ENCODE measurements at places on chromosomes 12 and 14.
A peak's percentile ranks its signal among the peaks of the same experiment; 100 is the strongest.

GRCh38 chr12:92987362-92987761, 58.3 kb upstream of the EEA1 start:
- DNase-seq: no peak

DNA sequence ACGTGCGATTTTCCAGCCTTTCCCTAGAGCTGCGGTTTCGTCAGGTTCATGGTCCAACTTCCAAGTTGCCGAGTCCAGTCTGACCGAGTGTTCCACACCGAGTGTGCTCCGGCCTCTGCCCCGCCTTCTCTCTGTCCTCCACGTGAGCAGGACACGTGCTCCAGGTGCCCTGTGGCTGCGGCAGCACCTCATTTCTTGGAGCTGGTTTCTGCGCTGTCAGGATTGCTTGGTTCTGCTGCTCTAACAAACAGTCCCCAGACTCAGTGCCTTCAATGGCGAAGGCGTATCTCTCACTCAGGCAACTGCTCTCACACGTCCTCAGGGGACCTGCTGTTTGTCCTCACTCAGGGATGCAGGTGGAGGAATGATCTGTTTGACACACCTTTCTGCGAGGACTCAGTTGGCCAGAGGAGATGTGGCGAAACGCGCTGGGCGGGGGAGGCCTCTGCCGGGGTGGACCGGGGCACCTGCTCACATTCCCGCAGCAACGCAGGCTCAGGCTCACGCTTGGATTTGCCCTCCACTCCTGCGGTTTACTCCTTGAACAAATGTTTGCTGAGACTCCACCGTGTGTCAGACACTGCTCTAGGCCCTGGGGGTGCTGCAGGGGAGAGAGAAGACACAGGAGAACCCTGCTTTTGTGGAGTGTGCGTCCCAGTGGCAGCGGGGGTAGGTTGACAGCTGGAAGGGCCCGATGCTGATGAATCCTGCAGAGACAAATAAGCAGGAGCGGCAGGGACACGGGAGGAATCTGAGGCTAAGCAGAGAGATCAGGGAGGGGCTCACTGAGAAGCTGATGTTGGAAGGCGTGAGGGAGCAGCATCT, 63.4 kb upstream of the FBRSL1 start:
- no peak for DNase-seq

GRCh38 chr14:59262717-59263454, 74.4 kb downstream of the DAAM1 start:
- DNase-seq: no peak

- no peak for DNase-seq
Measured at GRCh38 chr14:94450722-94451090, 1.9 kb downstream of the SERPINA11 start.

DNA sequence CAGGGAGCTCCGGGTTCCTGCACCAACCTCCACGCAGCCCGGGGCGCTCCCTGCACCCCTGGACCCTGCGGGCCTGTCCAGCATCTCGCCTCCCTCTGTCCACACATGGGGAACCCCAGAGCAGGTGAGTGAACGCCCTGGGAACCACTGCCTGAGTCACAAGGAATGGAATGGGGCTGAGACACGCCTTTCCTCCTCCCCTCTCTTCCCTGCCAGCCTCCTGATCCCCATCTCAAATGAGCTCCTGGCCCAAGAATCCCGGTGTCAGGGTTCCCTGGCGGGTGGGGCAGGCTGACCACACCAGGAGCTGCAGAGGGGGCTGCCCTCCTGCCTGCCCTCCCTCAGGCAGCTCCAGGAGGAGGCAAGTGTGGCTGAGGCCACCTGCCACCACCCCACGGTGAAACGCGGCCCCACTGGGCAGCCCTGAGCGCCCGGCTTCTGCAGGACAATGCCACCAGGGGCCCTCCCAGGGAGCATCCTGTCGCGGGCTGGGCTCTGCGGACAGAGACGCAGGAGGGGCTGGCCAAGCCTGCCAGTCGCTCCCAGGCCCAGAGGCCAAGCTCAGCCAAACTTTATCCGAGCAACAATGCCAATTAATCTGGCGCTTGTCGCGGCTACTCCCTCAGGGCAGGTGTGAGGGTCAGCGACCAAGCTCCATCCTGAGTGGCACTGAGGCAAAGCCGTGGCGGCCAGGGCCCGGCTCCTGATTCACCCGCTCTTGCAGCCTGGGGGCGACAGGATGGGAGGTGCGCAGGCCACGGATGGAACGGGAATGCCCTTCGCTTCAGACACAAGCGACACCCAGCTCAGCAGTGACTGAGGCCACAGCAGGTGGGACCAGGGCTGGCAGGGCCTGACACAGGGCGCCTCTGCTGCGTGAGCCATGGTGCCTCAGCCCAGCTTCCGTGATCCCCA, 44.3 kb downstream of the GALNT9 start:
- DNase-seq: no peak

- no peak for DNase-seq
Measured at GRCh38 chr12:69517406-69517805, 47.2 kb downstream of the FRS2 start.

DNA sequence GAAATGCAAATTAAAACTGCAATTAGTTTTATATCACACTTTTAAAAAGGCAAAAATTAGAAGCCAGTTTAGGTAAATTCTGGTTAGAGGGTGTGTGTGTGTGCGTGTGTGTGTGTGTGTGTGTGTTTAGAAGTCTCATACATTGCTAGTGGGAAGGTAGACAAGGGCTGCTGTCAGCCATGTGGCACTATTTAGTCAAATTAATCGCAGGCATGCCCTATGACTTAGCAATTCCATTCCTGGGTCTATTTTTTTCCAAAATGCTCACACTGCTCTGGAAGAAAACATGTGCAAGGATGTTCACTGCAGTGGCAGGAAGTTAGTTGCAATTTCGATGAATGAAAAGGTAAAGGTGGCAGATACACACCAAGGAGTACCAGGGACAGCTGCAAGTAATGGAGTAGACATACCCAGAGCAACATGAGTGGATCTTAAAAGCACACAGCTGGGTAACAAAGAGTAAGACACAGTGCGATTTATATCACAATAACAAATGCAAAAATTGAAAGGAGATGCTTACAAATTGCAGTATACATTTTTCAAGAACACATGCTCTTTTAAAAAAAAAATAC, 11.6 kb downstream of the CAPZA3 start:
- no peak for DNase-seq

DNA sequence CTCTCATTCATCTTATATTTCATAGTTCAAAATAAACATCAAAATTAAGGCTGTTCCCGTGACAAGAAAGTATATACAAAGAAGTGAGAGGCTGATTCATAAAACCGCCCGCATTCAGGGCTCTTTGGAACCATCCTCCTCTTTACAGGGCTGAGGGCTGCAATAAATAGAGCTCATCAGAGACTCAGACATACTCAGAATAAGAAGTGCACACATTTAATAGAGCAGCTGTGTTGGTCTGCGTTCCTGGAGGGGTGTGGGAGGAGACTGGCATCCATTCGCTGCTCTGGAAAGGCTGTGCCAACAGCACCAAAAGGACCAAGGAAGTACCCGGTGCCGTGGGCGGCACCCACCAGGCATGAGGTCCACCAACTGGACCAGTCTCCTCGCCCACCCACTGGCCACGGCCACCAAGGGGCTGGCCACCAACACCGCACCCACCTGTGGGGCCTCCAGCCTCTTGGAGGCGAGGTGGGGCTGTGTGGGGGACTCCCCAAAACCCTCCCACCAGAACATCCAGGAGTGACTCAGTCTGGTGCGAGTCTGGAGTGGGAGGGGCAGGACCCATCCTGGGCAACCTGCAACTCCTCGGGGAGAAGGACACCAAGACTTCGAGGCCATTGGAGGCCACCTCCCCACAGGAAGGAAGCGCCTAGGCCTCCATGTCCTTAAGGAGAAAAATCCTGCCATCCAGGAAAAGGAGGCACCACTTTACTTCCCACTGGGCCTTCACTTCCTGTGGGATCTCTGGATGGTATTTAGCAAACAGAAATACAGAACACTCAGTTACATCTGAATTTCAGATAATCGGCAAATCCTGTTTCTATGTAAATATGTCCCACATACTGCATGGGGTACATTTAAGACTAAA, 32.7 kb downstream of the VCPKMT start:
- peak; percentile 89 for DNase-seq

GRCh38 chr12:33825986-33826602, 196.2 kb upstream of the ALG10 start:
- no peak for DNase-seq

- DNase-seq: no peak
Measured at GRCh38 chr14:95300002-95300696, 19.6 kb downstream of the CLMN start.

DNA sequence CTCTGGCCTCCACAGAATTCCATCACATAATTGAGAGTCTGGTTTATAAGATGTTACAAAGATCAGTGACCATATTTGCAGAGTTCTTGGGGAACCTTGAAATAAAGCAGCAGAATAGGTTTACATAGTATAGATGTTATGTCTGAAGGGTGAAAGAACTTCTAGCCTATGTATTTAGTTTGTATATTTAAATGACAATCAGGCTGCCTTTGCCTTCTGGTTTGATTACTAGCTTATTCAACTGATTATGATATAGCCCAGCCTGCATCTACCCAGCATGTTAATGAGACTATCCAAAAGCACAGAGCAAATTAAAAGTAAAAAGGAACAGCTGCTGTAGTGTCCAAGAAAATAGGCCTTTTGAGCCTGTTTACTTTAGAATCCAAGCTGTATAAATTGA, 85.3 kb downstream of the APAF1 start:
- DNase-seq: no peak

DNA sequence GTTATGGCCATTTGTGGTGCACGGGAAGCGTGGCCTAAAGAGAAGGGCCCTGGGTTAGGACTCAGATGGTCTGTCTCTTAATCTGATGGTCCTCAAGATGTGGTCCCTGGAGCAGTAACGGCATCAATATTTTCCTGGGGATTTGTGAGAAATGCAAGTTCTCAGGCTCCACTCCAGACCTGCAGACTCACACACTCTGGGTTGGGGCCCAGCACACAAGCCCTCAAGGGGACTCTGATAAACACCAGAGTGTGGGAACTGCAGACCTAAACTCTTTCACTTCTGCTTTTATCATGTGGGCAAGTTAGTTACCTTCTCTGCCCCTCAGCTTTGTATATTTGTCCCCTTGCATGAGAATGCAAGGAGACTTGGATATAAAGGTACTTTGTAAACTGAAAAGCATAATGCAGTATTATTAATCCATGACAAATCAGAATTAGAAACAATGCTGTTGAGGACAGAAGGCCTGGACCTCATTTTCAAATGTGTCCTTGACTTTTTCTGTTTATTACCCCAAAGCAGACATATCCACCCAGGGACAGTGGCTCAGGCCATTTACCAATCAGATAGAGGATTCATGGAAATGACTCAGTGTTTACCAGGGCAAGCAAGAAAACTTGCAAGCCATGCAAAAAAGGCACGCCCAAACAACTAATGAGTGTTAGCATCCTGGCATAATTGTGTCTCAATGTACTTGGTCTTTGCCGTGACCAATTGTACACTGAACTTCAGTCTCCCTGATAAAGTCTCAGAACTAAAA, 157.0 kb downstream of the ASCL1 start:
- no peak for DNase-seq

DNA sequence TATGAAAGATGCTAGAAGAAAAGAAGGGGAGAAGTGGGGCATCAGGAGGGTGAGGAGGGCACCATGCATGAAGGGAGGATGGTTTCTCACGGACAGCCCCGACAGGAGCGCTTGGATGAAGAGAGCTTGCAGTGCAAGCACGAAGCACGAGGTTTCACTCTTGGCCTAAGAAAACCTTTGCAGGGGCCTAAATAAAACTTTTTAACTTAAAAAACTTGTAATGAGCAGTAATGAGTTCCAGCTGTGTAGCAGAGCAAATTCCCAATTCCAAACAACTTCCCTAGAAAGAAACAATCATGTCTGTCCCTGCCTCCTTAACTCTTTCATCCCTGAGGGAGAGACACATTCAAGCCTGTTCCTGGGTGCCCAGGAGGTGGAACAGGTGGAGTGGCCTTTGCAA, 119.5 kb downstream of the PAH start:
- no peak for DNase-seq

GRCh38 chr14:63478010-63478409, 65.2 kb downstream of the PPP2R5E start:
- DNase-seq: no peak

DNA sequence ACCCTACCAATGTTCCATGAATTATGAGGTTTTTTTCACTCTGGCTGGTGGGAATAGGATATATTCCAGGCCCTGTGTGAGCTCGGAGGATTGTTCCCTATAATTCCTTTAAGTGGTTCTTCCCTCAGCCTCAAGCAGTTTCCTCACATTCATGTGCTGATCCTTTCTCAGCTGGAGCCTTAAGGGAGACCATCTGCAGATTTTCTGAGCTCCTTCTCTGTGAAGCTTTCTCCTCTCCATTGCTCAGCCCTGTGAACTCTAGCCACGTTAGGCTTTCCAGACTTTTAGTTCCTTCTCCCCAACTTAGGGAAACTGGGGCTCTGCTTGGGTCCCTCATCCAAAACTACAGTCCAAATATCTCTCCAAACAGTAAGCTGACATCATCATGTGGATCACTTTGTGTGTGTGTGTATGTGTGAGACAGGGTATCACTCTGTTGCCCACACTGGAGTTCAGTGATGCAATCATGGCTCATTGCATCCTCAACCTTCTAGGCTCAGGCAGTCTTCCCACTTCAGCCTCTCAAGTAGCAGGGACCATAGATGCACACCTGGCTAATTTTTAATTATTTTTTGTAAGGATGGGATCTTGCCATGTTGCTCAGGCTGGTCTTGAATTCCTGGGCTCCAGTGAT, 219.5 kb upstream of the OTX2 start:
- no peak for DNase-seq

- no peak for DNase-seq
Measured at GRCh38 chr14:95946867-95947266, 70.2 kb downstream of the TUNAR start.

GRCh38 chr12:53974084-53975063, at the start of gene HOTAIR:
TSS of gene HOTAIR (minus strand) at chr12:53974954.
- DNase-seq: peak; percentile 70

GRCh38 chr12:89864411-89864810, 155.8 kb upstream of the ATP2B1 start:
- DNase-seq: no peak

- DNase-seq: no peak
Measured at GRCh38 chr12:69886715-69887114, 61.7 kb downstream of the MYRFL start.

DNA sequence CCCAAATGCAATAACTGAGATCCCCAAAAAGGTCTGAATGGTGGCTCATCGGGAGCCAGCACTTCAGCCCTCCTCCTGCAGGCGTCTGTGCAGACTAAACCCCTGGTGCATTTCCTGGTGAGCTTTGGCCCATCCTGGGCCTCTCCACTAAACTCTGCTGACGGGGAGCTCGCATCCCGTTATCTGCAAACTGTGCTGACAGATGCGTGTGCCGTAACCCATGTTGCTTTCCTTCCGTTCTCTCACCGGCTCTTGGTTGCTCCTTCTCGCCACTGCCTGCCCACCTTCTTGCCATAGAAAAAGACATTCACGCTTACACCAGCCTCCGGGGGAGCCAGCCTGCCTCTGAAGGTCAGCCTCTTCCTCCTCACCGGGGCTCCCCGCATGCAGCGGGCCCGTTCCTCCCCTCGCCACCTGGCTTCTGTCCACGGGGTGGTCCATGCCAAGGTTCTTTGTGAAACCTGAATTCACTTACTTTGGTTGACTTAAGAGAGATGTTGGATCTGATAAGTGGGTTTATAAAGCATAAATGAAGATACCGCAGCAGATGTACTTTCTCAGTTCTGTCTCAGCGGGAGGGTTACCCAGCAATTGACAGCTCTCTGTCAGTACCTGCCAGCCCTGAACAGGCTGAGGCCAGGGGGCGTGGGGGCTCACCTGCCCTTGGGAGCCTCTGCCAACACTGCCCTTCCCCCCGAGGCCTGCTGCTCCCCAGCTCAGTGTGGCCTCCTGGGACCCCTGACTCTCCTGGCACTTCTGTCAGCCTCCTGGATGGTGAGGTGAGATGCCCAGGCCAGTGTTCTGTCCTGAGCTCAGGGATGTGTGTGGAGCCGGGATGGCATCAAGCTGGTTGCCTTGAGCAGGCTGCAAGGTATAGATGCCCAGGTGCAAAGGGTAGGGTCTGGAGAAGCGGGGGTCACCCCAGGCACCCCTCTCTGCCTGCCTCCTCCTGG, 14.2 kb downstream of the ZFYVE21 start:
- DNase-seq: no peak

Data from activated CD8-positive, alpha-beta memory T cell treated with anti-CD3 and anti-CD28 coated beads for 24 hours (primary cell).